ENCODE measurements at places on chromosomes 1 and 21. TPM values are rescaled to one million over a fixed set of nuclear protein-coding genes. Genes with fewer than 3 reads are reported as not detected.

Gene OR2L3
- total RNA-seq = not detected

- no peak overlapping the region for H3K4me3 ChIP-seq
- no peak for DNase-seq
- peaks cover 17% of the 10 kb centered on the region for H3K4me1 ChIP-seq
- peaks cover 25% of the 10 kb centered on the region for H3K36me3 ChIP-seq
- H3K27me3 ChIP-seq = no peaks in the 10 kb centered on the region
Measured at GRCh38 chr1:108814343-108815125, 42.4 kb downstream of the AKNAD1 start.

DNA sequence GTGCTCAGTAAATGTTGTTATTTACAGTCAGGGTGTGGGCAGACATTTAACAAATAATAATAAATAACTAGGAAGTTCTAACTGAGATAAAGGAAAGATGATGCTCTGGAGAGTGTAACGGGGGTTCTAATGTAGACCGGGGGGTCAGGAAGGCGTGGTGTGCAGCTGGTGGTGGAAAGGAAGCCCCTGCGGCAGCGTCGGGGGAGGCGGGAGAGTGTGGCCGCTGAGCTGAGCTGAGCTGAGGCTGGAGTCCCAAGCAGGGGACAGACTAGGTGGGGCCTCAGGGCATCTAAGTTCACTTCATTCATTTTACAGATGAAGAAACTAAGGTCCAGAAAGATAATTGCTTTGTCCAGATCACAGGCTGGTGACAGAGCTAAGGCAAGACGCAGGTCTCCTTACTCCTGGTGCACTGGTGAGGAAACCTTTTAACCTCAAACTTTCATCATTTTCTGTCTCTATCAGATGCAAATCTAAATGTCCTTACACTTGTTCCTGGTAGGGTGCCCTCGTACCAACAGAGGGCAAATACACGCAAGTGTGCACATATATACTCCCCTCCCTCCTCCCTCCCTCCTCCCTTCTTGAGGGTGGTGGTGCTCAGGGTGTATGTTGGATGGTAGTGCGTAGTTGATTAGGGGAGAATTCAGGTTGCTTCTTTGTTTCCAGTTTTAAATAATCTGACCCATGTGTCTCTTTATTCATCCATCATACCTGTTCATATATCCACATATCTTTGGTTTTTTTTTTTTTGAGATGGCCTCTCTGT is 44.1 kb downstream of the KIF26B start:
- no peaks in the 10 kb centered on the region for H3K27me3 ChIP-seq
- no peak overlapping the region for H3K27ac ChIP-seq
- no peak overlapping the region for H3K4me3 ChIP-seq
- DNase-seq = no peak
- H3K4me1 ChIP-seq = no peaks in the 10 kb centered on the region

GRCh38 chr1:165452336-165453130 is 7.6 kb upstream of the RXRG start:
- H3K27ac ChIP-seq = no peak overlapping the region
- no peaks in the 10 kb centered on the region for H3K36me3 ChIP-seq
- no peak overlapping the region for H3K4me3 ChIP-seq
- no peak for DNase-seq
- no peaks in the 10 kb centered on the region for H3K4me1 ChIP-seq
- H3K27me3 ChIP-seq = no peaks in the 10 kb centered on the region

DNA sequence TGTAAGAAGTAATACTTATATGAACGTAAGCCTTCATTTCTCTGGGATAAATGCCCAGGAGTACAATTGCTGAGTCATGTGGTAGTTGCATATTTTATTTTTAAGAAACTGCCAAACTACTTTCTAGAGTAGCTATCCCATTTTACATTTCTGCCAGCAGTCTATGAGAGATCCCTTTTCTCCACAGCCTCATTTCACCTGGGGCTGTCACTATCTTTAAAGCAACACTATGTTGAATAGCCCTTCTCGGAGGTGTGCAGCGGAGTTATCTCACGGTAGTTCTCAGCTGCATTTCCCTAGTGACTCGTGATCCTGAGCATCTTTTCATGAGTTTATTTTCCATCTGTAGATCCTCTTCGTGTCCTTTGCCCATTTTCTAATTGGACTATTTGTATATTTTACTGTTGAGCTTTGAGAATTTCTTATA is 93.4 kb downstream of the ADARB1 start:
- no peak overlapping the region for H3K27ac ChIP-seq
- H3K27me3 ChIP-seq = no peaks in the 10 kb centered on the region

DNA sequence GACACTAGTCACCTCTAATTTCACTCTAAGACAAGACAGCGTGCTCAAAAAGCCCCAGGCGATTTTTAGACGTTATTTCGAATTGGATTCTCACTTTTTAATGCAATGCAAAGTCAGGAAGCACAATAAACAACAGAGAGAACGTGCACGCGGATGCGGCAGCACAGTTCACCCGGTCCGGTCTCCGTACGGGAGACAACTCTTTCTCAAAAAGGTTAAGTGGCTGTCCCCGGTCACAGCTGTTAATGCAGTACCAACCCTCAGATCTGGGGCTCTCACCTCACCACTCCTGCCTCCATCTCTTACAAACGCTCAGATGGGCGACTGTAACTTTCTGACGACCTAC is 1.2 kb downstream of the HP1BP3 start:
- peak overlapping the region; percentile 93 for H3K4me3 ChIP-seq
- no peaks in the 10 kb centered on the region for H3K27me3 ChIP-seq
- H3K36me3 ChIP-seq = no peaks in the 10 kb centered on the region
- H3K4me1 ChIP-seq = peaks cover 48% of the 10 kb centered on the region
- H3K27ac ChIP-seq = peak overlapping the region; percentile 95

DNA sequence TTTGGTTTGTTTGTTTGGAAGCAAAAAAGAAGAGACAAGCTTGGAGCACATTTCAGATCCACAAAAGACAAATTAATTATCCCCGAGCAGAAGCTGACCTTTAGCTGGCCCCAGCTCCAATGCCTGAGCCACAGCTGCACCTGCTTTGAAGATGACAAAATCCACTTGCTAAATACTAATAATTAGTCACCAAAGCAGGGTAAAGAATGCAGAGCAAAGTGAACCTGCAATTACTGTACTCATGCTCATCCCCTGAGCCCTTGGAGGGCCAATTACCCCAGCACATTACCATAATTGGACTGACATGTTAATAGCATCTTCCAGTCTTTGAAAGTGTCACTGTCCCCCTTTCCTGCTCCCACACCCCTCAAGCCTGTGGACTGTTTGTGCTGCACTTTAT is 38.2 kb upstream of the KCND3 start:
- H3K27me3 ChIP-seq = no peaks in the 10 kb centered on the region
- H3K4me1 ChIP-seq = no peaks in the 10 kb centered on the region
- no peak for DNase-seq
- no peak overlapping the region for H3K27ac ChIP-seq

GRCh38 chr21:45291613-45292398 is 4.1 kb upstream of the POFUT2 start:
- H3K4me3 ChIP-seq = no peak overlapping the region
- peak; percentile 50 for DNase-seq
- no peaks in the 10 kb centered on the region for H3K36me3 ChIP-seq
- H3K27ac ChIP-seq = peak overlapping the region; percentile 49
